H1 (cell line): ENCODE measurements at places on chromosomes 3 and 15.

GRCh38 chr3:113507501-113508067, 7.4 kb downstream of the SPICE1 start:
- no peak overlapping the region for H3K27ac ChIP-seq
- no peak for DNase-seq
- no peaks in the 10 kb centered on the region for H3K4me1 ChIP-seq

DNA sequence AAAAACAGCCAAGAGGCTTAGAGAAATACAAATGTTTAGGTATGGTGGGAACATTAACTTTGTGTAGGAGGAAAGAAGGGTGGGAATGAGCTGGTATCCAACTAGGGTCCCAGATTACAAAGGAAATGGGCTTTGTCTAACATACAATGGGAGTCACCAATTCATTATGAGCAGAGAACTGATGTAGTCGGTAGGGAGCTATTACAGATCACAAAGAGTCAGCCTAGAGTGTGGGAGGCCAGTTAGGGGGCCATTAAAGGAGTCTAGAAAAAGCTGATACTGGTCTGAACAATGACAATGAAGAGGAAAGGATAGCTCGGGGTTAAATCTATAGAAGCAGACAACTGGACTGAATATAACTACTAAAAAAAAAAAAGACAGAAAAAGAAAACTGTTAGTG, 15.5 kb downstream of the ANO10 start:
- H3K4me3 ChIP-seq: no peak overlapping the region
- no peaks in the 10 kb centered on the region for H3K36me3 ChIP-seq
- no peak for DNase-seq
- no peak overlapping the region for H3K27ac ChIP-seq

GRCh38 chr3:106255870-106256248, 387.0 kb upstream of the CBLB start:
- no peaks in the 10 kb centered on the region; the same call in 1 of the 2 replicates for H3K4me1 ChIP-seq
- no peaks in the 10 kb centered on the region for H3K36me3 ChIP-seq
- no peak overlapping the region for H3K27ac ChIP-seq
- DNase-seq: no peak

DNA sequence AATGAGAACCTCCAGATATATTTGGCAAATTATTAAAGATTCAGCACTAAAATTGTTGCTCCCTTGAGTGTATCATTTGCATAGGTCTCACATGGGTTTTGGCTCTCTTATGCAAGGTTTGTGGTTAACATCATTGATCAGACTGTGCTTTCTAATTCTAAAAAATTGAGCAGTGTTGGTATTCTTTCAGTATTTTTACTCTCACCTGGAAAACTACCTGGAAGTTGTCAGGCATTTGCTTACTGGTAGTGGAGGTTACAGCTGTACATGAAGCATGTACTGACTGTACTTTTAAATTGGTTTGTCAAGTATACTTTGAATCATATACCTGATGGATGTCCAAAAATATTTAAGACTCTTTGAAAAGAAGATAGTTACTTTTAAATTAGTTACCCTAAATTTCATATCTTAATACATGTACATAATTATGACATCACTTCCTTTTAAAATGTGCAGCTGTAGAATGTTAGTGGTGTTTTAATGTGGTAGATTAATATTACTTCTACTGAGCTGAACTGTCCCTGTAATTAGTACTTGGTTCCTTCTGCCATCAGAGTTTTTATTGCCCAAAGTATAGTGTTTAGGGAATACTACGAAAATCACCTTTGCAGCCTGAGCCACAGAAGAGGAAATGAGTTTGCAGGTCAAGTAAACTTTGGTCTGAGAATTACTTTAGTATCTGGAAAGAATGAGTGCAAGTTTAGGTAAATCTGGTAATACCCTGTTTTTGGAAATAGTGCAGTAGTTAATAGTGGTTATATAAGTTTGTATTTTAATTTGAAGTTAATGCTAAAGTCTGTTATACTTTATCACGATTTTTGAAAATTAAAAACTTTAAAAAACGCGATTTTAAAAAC, 2.8 kb downstream of the CHD2 start:
- no peaks in the 10 kb centered on the region for H3K27me3 ChIP-seq
- peak overlapping the region; percentile 19; the same call in 1 of the 2 replicates for H3K27ac ChIP-seq
- peaks cover 16% of the 10 kb centered on the region for H3K4me1 ChIP-seq
- DNase-seq: no peak

DNA sequence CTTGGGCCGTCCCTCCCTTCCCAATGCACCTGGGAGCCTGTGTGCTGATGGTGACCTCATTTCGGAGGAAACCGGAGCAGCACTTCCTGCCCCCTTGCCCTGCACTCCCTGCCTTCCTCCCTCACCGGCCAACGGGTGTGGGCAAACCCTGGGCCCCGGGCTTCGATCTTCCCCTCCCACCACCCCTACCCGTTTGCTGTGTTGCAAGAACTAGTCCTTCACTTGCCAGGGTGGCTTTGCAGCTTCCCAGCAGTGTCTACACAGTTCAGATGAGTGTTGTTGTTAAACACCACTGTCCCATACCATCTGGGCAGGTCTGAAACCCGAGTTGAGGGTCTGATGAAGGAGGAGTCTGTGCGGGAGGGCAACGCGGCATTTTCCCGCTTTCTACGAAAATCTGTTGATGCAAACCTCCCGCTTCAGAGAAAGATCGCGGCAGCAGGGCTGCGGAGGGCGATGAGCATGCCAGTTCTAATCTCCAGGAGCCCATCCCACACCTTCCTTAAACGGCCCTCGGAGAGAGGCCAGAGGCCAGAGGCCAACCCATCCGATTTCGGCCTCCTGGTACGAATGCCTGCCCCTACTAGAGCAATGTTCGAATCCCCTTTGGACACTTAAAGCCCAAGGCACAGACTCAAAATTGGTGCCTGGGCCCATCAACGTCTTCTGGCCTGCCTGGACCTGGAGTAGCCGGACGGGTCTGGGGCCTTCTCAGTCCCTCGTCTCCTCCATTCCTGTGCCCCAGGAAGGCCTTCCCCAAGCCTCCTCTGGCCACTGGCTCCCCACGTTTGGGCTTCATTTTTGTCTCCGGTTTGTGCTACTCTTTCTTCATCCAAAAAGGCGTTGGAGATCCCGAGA, 35.7 kb upstream of the POLG start:
- peaks cover 100% of the 10 kb centered on the region for H3K27me3 ChIP-seq
- no peak for DNase-seq
- H3K4me1 ChIP-seq: peaks cover 17% of the 10 kb centered on the region
- no peak overlapping the region for H3K27ac ChIP-seq
- no peaks in the 10 kb centered on the region for H3K36me3 ChIP-seq

- H3K4me1 ChIP-seq: peaks cover 4% of the 10 kb centered on the region; the same call in 1 of the 2 replicates
- H3K36me3 ChIP-seq: peaks cover 25% of the 10 kb centered on the region
- no peak overlapping the region for H3K4me3 ChIP-seq
- H3K27me3 ChIP-seq: no peaks in the 10 kb centered on the region
- no peak overlapping the region; the same call in 1 of the 2 replicates for H3K27ac ChIP-seq
- DNase-seq: peak; percentile 38
Measured at GRCh38 chr3:133821767-133822638, 16.4 kb downstream of the SRPRB start.

GRCh38 chr3:82561784-82562183, 800.3 kb upstream of the GBE1 start:
- no peak for DNase-seq
- H3K4me1 ChIP-seq: no peaks in the 10 kb centered on the region
- no peaks in the 10 kb centered on the region for H3K27me3 ChIP-seq
- H3K27ac ChIP-seq: no peak overlapping the region
- H3K36me3 ChIP-seq: no peaks in the 10 kb centered on the region

- no peak for DNase-seq
- H3K4me1 ChIP-seq: no peaks in the 10 kb centered on the region
- H3K36me3 ChIP-seq: no peaks in the 10 kb centered on the region
- H3K4me3 ChIP-seq: no peak overlapping the region
Measured at GRCh38 chr15:85011160-85011571, 29.5 kb downstream of the PDE8A start.
